GM13977 (cell line): ENCODE measurements at places on chromosomes 12 and 14.

DNA sequence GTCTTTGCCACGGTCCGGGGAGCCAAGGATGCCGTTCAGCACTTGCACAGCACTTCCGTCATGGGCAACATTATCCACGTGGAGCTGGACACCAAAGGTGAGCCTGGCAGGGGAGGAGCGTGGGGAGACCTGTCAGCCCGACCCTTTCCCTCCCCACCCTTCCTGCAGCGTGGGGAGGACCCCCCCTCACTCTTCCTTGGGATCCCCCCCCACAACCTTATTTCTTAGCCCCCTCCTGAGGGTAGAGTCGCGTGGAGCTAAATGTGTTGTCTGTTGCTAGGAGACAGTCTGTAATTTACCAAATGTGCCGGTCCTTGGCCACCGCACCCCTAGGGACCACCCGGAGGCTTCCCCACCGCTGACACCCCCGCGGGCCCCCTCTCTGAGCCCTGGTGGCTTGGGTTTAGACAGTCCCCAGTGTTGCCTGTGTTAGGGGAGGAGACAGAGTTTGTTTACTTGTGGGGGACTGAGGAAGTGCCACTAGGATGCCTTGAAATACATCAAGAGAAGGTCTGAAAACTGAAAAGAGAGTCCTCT is 2.3 kb downstream of the SETD1B start:
- no peak for DNase-seq

DNA sequence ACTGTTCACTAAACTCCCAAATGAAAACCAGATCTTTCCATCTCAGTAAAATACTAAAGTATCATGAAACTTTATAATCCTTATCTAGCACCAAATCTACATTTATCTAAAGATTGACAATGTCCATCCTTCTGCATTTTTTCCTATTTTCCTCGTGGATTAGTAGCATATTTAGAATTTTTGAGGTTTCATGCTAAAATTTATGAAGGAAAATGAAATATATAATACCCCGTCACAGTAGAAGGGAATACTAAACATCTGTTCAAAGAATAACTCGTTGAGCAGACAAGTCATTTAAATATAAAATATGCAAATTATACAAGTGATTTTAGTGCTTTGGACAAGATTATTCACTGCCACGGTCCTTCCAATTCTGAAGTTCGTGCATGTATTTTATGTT is 122.7 kb upstream of the SLCO1C1 start:
- DNase-seq: no peak

GRCh38 chr12:72368298-72368697 is 96.1 kb downstream of the TRHDE start:
- no peak for DNase-seq

- no peak for DNase-seq
Observed at GRCh38 chr12:89111964-89112363, 240.3 kb downstream of the DUSP6 start.

DNA sequence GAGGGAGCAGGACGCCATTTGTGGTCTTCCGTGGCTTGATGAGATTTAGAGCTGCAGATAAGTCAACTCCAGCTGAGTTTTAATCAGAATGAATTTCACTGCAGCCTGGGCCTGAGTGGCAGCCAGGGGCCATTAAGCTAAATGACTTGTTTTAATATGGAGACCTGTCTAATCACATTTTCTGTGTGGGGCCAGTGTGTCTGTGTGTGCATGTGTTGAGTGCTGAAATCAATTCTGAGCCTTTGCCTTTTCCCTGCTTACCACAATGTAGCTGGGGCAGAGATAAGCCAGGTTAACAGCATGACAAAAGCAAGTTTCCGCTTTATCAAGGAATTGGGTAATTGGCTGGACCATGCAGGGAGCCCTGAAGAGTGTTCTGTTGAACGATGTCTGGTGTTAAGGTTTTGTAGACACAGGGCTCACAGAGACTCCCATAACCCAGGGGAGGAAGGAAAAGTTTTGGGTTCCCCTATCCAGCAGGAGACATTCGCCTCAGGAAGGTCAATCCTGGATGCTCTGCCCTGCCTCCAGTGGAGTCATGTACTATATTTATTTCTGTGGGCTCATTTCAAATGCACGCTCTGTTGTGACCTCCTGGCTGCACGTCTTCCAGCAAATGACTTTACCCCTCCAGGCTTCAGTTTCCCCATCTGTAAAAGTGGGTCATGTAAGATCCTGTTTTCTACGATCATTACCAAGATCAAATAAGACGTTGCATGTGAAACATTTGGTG is 24.2 kb downstream of the RPH3A start:
- DNase-seq: no peak

GRCh38 chr12:104670439-104671408 is 214.0 kb downstream of the CHST11 start:
- no peak for DNase-seq

GRCh38 chr12:3207858-3208257 is 130.7 kb downstream of the TSPAN9 start:
- no peak for DNase-seq

DNA sequence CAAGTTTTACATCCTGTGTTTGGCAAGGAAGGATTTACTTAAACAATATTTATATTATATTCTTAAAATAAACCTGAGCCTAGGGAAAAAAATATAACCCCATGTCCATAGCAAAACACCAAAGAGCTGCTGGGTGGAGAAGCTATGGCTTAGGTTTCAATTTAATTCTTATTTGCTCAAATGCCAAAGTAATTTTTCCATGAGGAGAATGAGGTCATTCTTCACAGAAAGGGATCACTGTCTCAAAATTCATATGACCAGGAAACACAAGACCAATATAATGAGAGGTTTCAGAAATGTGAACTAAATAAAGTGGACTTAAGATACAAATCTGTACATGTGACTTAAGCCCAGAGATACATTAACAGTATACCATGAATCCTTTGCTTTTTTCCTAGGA is 195.0 kb downstream of the PHLDA1 start:
- no peak for DNase-seq

GRCh38 chr12:50099302-50100008 is 4.4 kb upstream of the GPD1 start:
- no peak for DNase-seq
